ENCODE measurements at places on chromosomes 5 and 9.
A peak's percentile ranks its signal among the peaks of the same experiment; 100 is the strongest.

GRCh38 chr5:128869970-128870369, 95.3 kb upstream of the SLC27A6 start:
- DNase-seq: no peak

- DNase-seq: no peak
These were observed 13.9 kb upstream of the RIC1 start for GRCh38 chr9:5614985-5615384.

GRCh38 chr5:149860801-149861322, 83.7 kb downstream of the PDE6A start:
- no peak for DNase-seq

GRCh38 chr5:115098041-115098702, 71.5 kb downstream of the TRIM36 start:
- DNase-seq: peak; percentile 6

- DNase-seq: no peak
These were observed 642.0 kb downstream of the KIF4B start for GRCh38 chr5:155655569-155655968.

GRCh38 chr5:124889850-124890249, 143.4 kb upstream of the ZNF608 start:
- DNase-seq: no peak

GRCh38 chr9:133148199-133149129, 15.2 kb downstream of the GBGT1 start:
- peak; percentile 75 for DNase-seq

DNA sequence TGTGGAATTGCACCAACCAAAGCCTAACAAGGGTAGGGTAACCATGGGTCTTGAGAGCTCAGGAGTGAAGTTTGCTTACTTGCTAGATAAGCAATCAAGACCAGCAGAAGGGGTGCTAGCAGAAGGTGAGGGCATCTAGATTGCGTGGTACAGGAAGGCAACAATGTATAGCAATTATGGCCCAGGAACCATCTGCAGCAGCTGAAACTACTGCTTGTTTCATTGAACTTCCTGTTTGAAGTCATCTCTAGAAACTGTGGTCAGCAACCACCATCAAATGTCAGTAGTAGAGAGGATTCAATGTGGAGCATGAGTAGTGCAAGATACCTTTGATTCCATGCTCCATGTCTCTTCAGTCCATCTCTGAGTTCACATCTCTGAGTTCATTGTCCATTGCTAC, 462.1 kb upstream of the GRAMD2B start:
- no peak for DNase-seq

GRCh38 chr9:134937164-134937555, 19.4 kb upstream of the FCN1 start:
- no peak for DNase-seq

DNA sequence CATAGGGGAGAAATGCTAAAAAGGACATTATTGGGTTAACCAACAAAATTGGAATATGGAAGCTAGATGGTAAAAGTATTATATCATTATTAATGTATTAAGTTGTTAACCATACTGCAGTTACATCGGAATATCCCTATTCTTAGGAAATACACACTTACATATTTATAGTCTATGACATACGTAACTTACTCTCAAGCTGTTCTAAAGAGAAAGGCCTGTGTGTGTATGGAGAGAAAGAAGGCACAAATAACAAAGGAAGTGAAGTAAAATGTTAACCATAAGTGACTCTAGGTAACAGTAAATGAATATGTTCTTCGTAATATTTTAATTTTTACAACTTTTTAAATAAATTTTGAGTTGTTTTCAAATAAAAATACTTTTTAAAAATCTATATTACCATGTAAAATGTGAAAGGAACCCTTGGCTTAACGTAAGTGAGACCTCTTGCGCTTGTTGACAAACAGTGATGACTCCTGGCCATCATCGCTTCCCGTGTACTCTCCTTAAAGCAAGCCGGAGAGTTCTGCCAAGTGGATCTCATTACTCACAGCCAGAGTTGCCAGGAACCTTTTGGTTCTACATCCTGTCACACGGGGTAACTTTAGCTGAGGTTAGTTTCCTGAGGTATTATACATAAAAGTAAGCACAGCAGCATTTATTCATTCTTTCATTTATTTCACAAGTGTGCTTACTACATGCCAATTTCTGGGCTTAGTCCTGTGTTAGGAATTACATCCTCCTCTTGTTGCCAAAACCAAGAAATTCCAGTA, 165.4 kb downstream of the EPB41L4A start:
- DNase-seq: no peak

- no peak for DNase-seq
These were observed 122.3 kb downstream of the NR3C1 start for GRCh38 chr5:143281226-143281625.

DNA sequence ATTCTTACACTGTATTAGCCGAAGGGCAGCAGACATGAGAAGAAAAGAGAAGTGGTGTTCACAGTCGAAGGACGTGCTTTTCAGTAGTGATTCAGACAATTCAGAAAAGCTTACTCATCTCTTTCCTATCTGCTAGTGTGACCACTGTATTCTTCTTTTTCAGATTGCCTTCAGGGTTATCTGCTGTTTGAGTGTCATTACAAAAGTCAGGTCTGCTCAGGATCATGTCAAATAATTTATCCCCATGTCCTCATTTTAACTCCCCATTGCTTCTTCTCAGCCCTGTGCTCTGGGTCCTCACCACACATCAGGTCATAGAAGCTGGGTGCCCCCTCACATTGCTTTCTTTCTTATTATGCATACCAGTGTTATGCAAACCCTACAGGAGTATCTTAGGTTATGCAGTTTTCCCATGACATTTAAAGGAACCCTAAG, 394.0 kb downstream of the CETN3 start:
- DNase-seq: no peak

DNA sequence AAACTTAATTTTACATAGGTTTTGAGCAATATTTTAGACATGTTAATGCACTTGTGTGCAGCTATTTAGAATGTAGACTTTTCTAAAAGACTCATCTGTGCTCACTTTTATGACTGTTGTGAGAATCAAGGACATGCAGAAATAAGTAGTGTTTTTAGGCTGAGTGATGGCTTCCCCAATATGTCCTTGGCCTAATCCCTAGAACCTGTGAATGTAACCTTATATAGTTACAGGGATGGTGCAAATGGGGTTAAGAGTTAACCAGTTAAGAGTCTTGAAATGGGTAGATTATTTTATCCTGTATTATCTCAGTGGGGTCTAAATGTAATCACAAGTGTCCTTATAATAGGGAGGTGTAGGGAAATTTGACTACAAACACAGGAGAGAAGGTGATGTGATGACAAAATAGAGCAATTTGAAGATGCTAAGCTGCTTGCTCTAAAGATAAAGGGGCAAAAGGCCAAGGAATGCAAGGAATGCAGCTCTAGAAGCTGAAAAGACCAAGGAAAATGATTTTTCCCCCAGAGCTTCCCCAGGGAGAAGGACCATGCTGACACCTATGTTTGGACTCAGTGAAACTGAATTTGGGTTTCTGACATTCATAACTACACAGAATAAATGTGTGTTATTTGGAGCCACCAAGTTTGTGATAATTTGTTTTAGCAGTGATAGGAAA, 298.0 kb upstream of the PAPPA start:
- no peak for DNase-seq

DNA sequence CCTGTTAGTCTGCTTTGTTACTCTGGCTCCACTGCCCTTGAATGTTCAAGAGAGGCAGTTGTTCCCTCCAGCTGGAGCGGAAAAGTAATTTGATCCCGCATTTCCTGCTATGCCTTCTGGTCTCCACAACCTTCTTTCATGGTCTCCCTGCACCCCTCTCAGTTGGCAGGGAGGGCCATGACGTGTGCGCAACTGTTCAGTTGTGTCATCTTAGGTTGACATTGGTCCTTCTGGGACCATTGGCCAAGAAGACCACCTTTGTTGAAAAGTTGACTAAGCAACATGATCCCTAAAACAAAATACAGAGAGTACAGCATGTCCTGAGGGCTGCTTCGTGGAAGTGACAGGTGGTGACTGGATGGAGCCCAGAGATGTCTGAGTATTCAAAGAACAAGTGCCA, 192.5 kb upstream of the TUT7 start:
- DNase-seq: no peak

GRCh38 chr9:81777482-81777881, 88.1 kb upstream of the TLE1 start:
- no peak for DNase-seq

- DNase-seq: no peak
These were observed 233.3 kb upstream of the ADAMTS16 start for GRCh38 chr5:4906786-4907185.

DNA sequence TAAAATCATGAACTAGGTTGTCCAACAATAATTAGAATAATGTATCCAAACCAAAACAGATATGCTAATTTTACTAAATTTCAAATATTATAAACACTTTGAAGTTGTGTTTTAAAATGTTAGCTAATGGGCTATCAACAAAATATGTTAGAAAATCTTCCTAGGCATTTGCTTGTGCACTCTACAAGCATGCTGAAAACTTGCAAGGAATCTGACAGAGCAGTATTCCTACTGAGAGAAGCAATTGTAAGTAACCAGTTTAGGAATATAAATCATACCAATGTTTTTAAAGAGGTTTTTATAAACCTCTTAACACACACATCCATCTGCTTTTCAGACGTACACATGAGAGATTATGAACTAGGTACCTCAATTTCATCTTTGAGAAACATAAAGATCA, 228.4 kb upstream of the TBCA start:
- no peak for DNase-seq

DNA sequence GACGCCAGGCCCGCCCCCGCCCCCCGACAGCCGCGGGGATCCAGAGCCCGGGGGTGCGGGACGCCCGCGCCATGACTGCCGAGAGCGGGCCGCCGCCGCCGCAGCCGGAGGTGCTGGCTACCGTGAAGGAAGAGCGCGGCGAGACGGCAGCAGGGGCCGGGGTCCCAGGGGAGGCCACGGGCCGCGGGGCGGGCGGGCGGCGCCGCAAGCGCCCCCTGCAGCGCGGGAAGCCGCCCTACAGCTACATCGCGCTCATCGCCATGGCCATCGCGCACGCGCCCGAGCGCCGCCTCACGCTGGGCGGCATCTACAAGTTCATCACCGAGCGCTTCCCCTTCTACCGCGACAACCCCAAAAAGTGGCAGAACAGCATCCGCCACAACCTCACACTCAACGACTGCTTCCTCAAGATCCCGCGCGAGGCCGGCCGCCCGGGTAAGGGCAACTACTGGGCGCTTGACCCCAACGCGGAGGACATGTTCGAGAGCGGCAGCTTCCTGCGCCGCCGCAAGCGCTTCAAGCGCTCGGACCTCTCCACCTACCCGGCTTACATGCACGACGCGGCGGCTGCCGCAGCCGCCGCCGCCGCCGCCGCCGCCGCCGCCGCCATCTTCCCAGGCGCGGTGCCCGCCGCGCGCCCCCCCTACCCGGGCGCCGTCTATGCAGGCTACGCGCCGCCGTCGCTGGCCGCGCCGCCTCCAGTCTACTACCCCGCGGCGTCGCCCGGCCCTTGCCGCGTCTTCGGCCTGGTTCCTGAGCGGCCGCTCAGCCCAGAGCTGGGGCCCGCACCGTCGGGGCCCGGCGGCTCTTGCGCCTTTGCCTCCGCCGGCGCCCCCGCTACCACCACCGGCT, 1.0 kb downstream of the FOXE1 start:
- peak; percentile 63 for DNase-seq

DNA sequence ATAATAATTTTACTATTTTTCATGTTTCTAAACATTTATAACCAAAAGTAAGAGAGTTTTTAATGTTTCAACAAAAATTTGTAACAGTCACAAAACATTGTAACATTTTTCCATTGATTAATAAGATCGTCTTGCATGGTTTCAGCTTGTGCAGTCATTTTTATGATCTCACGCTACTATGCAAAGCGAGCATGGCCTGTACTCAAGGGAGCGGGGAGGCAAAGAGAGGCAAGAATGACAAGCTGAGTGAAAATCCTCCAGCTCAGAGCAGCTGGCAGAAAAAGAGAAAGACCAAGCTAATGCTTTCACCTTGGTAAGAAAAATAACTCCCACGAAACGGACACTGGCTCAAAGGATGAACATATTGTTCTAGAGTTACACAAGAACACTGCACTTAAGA, 90.0 kb upstream of the SV2C start:
- DNase-seq: no peak

DNA sequence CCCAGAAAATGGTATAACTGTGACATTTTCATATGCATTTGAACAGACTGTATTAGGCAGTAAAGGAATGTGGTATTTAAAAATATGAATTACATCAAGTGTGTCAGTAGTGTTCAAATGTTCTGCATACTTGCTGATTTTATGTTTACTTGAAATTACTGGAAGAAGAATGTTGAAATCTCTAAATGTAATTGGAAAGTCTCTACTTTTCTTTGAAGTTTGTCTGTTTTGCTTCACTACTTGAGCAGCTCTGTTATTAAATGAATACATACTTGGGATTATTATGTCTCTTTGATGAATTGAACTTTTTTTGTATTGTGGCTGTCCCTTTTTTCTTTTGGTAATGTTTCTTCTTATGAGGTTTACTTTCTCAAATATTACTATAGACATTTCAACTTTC, 205.6 kb downstream of the TAF11L14 start:
- DNase-seq: no peak

DNA sequence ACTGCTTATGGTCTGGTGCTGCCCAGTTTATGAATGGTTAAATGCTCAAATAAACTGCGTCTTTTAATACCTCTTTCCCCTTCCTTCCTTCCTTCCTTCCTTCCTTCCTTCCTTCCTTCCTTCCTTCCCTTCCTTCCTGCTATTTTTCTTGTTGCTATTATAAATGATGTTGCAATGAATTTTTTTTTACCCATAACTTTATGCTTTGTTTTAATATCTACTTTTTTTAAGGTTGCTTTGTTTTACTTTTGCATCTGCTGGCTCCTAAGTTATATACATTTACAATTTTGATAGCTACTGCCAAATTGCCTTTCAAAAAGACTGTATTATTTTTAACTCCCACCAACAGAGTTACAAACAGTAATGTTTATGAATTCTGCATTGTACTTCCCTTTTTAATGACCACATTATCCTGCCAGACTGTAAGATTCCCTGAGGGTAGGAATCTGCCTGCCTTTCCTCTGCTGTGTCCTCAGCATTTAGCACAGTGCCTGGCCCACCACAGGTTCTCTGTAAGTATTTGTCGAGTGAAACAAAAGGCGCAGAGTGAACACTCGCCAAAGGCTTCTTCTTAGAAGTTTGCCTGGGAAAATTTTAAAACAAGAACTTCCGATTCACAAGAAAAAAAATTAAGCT, 36.9 kb downstream of the KIF4B start:
- DNase-seq: no peak

GRCh38 chr5:126961702-126962101, 68.7 kb downstream of the MARCHF3 start:
- no peak for DNase-seq

DNA sequence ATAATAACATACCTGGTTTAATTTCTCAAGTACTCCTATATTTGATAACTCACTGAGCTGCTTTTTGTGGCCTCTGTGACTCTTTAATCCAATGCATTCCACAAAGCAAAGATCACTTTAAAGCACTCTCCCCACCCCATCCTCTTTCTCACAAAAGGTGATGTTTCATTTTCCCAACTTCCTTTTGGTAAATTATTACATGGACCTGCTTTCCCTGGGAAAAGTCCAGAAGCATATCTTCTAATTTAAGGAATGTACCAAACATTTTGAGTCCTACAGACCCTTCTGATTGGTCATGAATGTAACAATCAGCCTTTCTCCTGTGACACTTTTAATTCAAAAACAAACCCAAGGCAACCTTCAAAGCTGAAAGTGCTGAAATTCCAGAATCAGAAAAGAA, 71.1 kb downstream of the MLLT3 start:
- DNase-seq: no peak
